ENCODE measurements at places on chromosomes 6 and 20.
A peak's percentile ranks its signal among the peaks of the same experiment; 100 is the strongest.

- DNase-seq = no peak
These were observed 65.2 kb downstream of the TRAM2 start for GRCh38 chr6:52511572-52512151.

GRCh38 chr6:1296079-1296478, 15.8 kb upstream of the FOXQ1 start:
- DNase-seq = no peak

DNA sequence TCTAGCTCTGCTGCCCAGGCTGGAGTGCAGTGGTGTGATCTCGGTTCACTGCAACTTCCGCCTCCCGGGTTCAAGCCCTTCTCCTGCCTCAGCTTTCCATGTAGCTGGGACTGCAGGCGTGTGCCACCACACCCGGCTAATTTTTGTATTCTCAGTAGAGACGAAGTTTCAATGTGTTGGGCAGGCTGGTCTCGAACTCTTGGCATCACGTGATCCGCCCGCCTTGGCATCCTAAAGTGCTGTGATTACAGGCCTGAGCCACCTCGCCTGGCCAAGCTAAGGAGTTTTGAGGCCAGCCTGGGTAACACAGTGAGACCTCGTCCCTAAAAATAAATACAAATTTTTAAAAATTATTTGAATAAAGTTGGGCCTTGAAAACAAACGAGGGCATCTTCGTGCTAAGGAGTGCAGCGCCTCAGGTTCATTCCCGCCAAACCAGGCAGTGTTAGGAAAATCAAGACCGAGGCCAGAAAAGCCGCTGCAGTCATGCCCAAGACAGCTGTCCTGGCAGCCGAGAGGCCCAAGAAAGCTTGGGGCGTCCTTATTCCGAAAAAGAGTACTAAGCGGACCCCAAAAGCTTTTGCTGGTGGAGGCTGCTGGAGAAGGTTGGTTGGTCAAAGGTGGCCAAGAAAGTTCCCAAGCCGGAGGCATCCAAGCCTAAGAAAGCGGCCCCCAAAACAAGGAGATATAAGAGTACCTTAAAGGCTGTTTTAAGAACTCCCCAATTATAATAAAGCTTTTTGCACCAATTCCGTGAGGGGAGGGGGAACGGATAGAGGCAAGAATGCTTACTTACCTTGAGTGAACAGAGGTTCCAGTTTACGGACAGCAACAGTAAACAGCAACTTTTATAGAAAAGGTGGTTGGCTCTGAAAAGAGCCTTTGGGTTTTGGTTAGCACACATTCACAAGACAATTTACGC, 109.0 kb downstream of the HFE start:
- DNase-seq = no peak

DNA sequence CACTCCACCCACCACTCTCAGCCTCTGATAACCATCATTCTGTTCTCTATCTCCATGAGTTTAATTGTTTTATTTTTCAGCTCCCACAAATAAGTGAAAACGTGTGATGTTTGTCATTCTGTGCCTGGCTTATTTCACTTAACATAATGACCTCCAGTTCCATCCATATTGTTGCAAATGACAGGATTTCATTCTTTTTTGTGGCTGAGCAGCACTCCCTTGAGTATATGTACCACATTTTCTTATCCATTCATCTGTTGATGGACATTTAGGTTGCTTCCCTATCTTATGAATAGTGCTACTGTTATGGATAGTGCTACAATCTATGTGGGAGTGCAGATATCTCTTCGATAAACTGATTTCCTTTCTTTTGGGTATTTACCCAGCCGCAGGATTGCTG, 103.3 kb upstream of the PDE7B start:
- no peak for DNase-seq

- no peak for DNase-seq
These were observed 52.7 kb upstream of the ELMO2 start for GRCh38 chr20:46458866-46459750.

GRCh38 chr6:47715782-47716181, 17.4 kb downstream of the ADGRF4 start:
- DNase-seq = no peak

DNA sequence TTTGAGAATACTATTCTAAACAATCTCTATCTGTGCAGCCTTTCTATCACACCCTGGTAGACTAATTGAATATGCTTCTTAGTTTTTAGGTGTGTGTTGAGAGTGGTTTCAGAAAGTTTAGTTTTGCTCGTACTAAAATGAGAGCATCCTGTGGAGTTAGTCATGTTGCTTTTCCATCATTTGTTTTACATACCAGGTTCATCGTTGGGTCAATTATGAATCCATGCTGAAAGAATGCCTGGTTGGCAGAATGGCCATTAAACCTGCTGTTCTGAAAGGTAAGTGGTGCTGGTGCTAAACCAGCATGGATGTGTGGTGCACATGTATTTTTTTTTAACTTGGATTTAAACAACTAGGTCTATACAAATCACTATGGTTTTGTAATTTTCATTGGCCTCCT, 49.3 kb downstream of the CYB5R4 start:
- no peak for DNase-seq

- peak; percentile 67 for DNase-seq
These were observed at the start of gene BPHL for GRCh38 chr6:3118353-3119039. Gene BPHL, plus strand, starts transcription at chr6:3118711. Its CDS starts 30 bp downstream, at chr6:3118741.

GRCh38 chr6:54868556-54868955, 22.0 kb downstream of the FAM83B start:
- no peak for DNase-seq

- no peak for DNase-seq
These were observed 118.8 kb downstream of the TINAG start for GRCh38 chr6:54426995-54427394.

DNA sequence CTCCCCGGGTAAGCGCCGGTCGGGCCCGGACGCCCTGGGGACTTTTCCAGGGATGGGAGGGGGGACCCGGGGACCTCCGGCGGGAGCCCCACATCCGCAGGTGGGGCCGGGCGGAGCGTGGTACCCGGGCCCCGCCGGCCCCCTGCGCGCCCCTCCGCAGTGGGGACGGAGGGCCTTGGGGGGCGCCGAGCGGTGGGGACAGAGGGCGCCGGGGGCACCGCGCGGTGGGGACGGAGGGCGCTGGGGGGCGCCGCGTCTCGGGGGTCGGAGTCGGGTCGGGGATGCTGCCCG, 270 bp downstream of the PLEKHG1 start:
- no peak for DNase-seq

DNA sequence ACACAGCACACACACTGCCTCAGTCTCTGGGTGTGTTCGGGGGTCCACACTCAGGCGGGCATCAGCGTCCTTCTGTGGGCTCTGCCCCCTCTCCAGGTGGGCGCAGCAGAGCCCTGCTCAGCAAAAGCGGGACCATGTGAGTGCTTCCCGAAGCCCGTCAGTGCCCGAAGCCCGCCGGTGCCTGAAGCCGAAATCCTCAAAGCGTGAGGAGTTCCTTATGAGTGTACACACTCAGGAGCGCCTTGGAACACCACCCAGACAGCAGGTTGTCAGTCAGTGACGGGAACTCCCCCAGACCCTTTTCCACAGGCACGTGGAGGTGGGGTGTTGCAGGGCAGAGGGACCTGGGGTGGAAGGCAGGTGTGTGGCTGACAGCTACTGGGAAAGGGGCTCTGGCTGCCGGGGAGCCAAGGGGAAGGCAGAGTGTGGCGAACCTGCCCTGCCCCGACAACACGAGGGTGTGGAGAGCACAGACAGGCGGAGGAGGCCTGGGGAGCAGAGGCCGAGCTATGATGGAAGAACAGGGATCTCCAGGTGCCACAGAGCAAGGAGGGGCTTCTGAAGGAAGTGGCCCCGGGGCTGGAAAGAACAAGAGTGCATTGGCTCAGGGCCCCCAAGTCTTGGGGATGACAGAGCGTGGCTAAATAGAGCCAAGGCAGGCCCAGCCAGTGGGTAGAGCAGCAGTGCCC, 87.7 kb downstream of the RAMACL start:
- DNase-seq = no peak

- no peak for DNase-seq
These were observed 3.6 kb downstream of the OR10C1 start for GRCh38 chr6:29442719-29443118.

GRCh38 chr20:23369072-23369823, 7.3 kb downstream of the GZF1 start:
- DNase-seq = no peak
